ENCODE measurements at places on chromosomes 12 and 14. TPM values are rescaled to one million over a fixed set of nuclear protein-coding genes. Genes with fewer than 3 reads are reported as not detected.

Gene OTOGL
- total RNA-seq: not detected

Gene MMP19
- total RNA-seq: 37.5 TPM

Gene ANKRD33
- total RNA-seq: not detected

Gene CNTN1
- under 0.01 TPM for total RNA-seq

Gene FAM186B
- total RNA-seq: not detected

Gene CAPS2
- 4.6 TPM for total RNA-seq

Gene TAS2R46
- total RNA-seq: not detected

Gene CELA1
- not detected for total RNA-seq

Gene WSCD2
- not detected for total RNA-seq

Gene IRAK3
- total RNA-seq: 4.9 TPM

Gene GPR68
- total RNA-seq: not detected

Gene NGB
- total RNA-seq: not detected

Gene CCND2
- 10.4 TPM for total RNA-seq

Gene CLEC7A
- total RNA-seq: not detected
